ENCODE measurements at places on chromosomes 12 and 14.

GRCh38 chr14:50338587-50338986 lies 26.5 kb downstream of the DMAC2L start:
- DNase-seq: no peak

DNA sequence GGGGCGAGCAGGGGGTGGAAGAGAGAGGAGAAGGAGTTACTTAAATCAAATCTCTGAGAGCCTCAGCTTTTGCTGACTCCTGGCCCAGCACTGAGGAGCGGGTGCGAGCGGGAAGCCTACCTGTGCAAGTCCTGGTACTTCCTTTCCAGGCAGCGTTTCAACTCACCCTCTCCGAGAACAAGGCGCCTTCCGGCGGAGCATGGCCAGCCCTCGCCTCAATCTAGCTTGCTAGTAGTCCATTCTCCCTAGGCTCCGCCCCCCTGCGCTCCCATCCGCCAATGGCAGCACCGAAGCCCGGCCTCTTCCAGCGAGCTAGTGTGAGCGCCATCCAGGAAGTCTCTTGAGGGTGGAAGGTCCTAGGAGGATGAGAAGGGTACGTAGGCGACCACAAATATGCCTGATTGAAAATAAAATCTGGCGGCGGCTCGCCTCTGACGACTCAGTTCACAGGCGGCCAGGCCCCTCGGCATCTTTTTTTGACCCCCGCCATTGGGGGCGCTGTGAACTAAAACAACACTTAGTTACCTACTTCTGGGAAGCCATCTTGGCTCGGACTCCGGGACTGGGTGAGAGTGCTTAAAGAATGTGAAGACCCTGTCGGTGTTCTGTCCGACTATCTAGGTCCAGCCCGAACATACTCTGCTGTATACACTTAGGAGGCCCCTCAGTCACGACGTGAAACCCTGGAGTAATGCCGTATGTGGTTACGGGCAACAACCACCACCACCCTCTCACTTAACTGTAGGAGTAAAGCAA lies at the start of gene CHD8:
Gene CHD8, minus strand, starts transcription at position 212 of the 756 bp plus-strand sequence. CDS start 24,480 bp downstream, outside the sequence.
- peak; percentile 99 for DNase-seq

DNA sequence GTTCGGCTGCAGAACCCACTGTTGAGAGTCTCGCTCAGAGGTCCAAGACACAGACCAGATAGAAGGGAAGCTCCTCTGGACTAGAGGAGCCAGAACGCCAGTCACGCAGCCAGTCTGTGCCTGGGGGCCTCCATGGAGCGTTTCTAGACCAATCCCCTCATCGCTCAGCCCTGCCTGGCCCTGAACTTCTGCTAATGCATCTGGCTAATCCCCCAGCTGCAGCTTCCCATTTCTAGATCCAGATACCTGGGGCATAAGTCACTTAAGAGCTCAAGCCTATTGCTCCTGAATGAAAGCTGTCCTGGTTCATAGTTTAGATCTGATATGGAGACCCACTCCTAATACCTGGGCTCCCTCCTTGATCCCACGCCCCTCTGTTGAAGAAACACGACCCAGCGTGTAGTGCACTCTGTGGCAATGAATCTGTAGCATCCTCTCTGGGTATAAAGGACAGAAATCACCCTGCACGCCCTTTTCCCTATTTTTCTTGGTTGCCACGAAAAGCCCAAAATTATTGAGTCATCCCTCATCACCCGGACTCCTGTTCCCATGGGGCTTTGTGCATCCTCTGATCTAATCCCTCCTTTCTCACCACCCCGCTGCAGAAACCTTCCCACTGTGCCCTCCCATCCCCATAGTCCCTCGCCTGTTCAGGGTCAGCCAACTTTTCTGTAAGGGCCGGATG lies 341.6 kb upstream of the FKBP4 start:
- DNase-seq: no peak

DNA sequence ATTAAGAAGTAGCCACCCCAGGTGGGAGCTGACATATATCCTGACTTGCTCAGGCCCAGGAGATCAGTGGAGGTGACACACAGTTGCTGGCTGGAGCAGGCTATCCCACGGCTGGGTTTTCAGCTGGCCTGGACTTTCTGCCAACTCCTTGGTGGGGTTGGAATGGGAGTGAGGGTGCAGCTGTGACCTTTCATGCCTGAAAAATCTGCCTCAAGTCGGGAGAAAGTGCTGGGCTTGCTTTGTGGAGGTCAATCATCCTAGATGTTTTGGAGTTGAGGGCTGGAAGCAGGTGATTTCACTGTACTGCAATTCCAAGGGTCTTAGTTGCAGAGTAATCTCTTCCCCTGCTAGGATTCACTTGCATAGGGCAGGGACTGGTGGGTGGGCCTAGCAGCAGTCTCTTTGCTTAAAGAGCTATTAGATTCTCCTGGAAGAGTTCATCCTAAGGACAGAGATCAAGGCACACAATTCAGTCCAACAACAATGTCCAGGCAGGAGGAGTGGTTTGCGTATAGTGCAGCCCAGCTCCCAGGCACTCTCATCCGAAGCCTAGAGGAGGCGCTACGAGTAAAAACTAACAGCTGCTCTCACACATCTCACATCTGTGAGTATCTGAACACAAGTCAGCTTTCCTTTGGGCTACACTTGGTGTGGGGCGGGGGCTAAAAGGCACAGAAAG lies 98.1 kb downstream of the GAS2L3 start:
- no peak for DNase-seq

- peak; percentile 49 for DNase-seq
These were observed 210.9 kb downstream of the MED13L start for GRCh38 chr12:116066381-116067230.

- no peak for DNase-seq
These were observed 259.5 kb upstream of the PKP2 start for GRCh38 chr12:33156042-33156441.

DNA sequence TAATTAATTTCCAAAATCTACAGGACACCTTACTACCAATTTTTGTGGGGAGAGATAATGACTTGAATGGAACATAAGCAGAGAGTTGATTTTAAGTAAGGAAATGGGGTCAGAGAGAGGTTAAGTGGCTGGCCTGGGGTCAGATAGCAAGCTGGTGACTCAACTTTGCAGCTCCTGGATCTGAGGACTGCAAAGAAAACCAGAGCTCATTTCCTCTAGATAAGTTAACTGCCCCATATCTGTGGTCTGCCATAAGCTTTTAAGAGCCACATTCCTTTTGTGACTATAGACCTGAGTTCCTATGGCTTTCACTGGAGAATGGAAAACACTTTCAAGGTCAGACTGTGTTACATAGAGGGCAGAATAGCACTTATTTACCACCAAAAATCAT lies 201.2 kb upstream of the PRICKLE1 start:
- DNase-seq: no peak

DNA sequence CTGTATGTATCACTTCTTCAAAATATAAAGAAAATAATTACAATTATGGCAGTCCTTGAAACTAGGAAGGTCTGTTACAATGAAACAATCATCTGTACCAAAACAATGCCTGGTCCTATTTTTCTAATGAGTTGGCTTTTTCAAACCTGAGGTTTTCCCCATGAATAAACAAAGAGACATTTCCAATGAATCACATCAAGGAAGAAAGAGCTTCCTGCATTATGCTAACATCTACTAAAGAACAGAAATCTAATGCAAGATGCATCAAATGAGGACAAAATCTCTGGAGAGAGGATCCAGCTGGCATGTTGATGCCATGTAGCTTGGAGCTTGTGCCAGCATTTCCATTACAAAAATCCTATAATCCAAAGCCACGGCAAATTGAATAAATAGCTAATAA lies 29.3 kb downstream of the NIN start:
- DNase-seq: no peak

DNA sequence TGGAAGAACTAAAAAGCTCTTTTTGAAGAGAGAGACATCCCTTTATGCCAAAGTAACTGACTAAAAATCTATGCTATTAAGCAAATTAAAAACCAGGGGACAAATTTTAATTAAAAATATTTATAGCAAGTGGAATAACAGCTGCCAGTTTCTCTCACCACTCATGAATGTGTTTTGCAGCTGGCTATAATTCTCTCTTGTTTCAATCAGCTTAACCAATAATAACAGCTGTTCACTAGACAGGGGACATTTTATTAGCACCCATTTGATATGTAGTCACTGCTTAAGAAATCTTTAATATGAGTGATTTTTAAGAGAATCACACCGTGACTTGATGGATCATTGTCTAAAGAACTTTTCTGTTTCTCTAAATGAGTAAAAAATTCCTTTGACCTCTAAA lies 34.2 kb upstream of the KRR1 start:
- DNase-seq: no peak

GRCh38 chr14:93171376-93171775 lies 13.3 kb downstream of the MOAP1 start:
- no peak for DNase-seq

- no peak for DNase-seq
These were observed 6.3 kb downstream of the METAP2 start for GRCh38 chr12:95480230-95480629.

- DNase-seq: no peak
These were observed 99.3 kb upstream of the LMNTD1 start for GRCh38 chr12:25652371-25652770.

GRCh38 chr12:85441741-85442140 lies 161.7 kb downstream of the ALX1 start:
- DNase-seq: no peak

DNA sequence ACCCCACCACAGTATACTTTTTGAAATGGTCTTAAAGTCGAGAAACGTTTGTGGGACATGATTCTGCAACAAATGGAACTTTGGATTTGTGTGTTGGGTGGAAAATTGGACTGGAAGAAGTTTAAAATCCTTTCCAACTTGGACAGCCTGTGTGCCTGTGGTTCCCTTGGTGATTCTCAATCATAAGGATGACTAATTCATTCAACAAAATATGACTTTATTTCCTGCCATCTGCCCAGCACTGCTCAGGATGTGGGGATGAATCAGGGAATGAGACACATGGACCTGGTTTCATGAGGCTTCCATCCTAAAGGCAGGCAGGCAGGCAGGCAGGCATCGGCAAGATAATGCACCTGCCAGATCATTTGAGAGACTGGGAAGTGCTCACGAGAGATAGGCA lies 57.3 kb upstream of the TMEM132D start:
- DNase-seq: no peak
